Ammon's horn (tissue), 1 donor: ENCODE measurements at places on chromosomes 11 and 22.

GRCh38 chr11:66324664-66325063, 7.8 kb upstream of the CD248 start:
- no peak for DNase-seq

DNA sequence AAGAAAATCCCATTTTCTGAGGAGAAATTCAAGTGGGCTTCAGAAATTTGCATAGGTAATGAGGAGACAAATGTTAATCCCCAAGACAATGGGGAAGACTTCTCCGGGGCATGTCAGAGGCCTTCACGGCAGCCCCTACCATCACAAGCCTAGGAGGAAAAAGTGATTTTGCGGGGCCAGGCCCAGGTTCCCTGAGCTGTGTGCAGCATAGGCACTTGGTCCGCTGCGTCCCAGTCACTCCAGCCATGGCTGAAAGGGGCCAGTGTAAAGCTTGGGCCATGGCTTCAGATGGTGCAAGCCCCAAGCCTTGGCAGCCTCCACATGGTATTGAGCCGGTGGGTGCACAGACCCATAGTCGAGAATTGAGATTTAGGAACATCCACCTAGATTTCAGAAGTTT, 570.7 kb downstream of the KCNA4 start:
- no peak for DNase-seq

GRCh38 chr11:7872890-7873289, 58.2 kb downstream of the OR10A6 start:
- no peak for DNase-seq

GRCh38 chr11:10982704-10983510, 125.1 kb upstream of the ZBED5 start:
- no peak for DNase-seq

DNA sequence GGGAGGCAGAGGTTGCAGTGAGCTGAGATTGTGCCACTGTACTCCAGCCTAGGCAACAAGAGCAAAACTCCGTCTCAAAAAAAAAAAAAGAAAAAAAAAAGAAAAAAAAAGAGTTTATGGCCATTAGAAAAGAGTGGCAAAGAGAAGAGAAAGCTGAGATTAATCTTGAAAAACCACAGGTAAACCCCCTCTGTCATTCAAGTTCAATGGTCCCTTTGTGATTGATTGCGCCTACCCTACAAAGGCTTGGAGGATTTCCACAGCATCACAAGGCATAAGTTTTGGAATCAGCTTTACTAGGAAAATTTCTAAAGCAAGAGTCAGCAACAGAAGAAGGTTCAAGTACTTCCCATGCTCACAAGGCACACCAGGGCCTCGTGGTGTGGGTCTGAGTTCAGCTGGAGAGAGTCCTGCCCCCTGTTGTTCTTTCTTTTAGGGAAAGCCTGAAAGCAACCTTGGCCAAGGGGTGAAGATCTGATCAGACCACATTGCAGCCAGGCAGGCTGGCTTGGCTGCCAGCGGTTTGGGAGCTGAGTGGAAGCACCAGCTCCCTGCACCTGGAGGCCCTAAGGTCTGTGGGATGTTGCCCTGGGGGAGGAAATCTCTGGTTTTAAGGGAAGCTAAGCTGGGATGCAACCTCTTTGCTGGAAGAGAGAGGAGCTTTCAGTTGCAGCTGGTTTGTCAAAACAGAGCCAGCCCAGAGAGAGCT, 41.8 kb downstream of the SLN start:
- DNase-seq = no peak

DNA sequence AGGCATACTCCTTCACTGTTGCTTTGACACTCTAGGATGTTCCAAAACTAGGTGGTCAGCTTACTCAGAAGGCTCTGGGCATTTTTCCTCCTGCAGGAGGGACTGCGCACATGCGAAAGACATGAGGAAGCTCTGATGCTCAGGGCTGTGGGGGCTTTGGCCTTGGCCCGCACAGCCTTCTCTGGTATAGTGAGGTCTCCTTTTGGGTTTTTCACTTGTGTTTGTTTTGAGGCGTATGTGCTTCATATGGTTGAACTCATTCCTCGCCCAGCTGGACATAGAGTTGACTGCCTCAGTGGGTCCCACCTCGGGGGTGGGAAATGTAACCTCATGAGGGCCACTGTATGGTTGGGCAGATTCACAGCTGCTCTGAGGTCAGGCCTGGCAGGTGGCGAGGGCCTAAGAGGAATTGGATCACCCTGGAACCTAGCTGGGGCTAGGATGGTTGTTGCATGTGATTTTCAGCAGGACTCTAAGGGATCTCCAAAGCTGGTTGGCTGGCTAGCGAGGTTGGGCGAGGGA, 63.7 kb downstream of the PTPRJ start:
- DNase-seq = no peak

GRCh38 chr11:32391956-32392553, 43.3 kb downstream of the WT1 start:
- DNase-seq = no peak

- no peak for DNase-seq
Observed at GRCh38 chr11:57482782-57483561, 22.6 kb downstream of the RTN4RL2 start.

GRCh38 chr11:927871-928270, 2.2 kb downstream of the AP2A2 start:
- DNase-seq = no peak

DNA sequence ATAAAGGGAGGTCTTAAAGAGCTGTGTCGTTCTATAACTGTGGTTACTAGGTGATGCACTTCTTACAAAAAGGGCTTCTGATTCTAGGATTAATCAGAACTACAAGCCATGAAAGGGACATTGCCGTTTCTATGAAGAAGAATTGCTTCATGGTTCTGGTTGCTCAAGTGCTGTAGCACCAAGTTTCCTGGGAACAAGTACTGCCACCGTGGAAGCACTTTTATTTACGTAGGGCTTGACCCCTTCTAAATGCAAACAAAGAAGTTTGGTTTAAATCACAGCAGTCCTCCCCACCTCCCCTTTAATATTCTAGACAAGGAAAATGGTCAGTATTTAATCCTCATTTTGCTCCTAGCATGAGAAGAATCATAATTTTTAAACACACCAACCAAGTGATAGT, 9.8 kb downstream of the YAP1 start:
- DNase-seq = no peak

GRCh38 chr11:105767931-105768330, 158.1 kb downstream of the GRIA4 start:
- peak; percentile 15 for DNase-seq
